Foreskin keratinocyte (primary cell): ENCODE measurements at places on chromosomes 1 and 21. TPM values are rescaled to one million over a fixed set of nuclear protein-coding genes. Genes with fewer than 3 reads are reported as not detected.

GRCh38 chr1:247104965-247105364, 809 bp upstream of the ZNF669 start:
- DNase-seq, result no peak

DNA sequence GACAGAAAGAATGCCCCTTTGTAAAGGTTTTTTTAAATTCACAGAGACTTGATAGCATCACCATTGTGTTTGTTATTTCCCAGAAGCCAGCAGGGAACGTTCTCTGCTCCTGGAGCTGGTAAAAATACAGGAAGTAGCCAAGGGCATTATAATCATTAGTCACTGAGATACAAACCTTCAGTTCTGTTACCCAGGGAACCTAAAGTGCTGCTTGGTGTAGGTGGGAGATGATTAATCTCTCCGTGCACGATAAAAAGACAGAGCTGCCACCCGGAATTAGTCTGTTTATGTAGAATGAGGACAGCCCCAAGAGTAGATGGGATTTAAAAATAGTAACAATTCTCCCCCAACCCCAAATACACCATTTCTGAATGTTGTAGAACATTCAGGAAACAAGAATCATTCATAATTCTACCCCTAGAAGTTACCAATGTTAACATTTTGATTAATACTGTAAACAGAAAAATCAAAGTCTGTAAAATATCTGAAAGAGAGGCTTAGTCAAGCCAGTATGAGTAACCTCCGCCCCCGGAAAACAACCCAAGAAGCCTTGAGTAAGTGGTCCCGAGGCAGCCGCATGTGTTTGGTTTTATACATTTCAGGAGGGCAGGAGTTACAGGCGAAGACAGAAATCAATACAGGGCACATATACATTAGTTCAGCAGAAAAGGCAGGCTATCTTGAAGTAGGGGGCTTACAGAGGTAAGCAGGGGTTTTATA, 45.3 kb upstream of the CTBS start:
- peak; percentile 70 for DNase-seq

DNA sequence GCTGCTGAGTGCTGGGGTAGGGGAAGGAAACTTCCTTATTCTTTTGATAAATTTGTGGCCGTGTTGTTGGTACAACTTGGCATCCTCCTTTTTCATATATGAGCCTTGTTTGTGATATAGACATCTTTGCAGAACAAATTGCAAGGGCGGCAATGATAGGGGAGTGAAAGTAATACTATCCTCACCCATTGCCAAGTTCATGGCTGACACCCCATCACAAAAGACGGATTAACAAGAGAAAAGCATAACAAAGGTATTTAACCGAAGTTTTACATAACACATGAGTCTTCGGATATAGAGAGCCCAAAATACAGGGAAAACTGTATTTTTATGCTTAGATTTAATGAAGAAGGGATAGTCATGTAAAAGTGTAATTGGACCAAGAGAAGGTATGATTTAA, 86.3 kb upstream of the TMPRSS2 start:
- DNase-seq, result no peak

- DNase-seq, result no peak
Measured at GRCh38 chr21:42027085-42027821, 17.1 kb upstream of the ZBTB21 start.

Gene GATAD2B
- polyA plus RNA-seq, result 4.1 and 4.9 TPM in 2 replicates

GRCh38 chr1:162475539-162476185, 22.0 kb upstream of the UHMK1 start:
- peak; percentile 28 for DNase-seq

DNA sequence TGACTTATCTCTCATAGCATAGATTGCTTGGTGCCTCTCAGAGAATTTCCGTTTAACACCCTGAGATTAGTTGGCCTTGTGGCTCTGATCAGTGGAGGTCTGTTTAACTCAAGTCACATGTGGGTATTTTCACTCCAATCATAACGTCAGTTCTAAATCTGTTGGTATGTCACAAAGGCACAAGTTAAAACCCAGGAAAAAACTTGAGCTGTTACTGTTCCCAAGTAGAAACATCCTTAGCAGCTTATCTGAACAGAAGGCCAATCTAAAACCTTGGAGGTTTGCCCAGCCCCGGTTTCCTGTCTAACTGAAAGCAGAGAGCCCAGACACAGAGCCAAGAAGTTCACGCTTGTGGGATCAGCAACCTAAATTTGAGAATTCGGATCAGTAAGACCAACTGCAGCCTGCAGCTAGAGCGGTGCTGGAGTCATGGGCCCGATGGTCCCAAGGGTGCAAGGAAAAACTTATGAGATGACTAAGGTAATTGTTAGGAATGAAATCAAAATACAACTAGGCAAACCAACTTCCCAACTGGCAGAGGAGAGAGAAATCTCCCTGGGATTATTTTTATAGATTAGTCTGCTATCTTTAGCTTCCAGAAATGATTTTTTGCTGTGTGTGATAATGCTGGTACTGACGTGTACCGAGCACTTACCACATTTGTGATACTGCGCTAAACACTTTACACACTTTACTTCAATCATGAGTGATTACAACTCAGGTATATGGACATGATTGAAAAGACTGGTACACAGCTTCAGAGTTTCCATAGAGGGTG, 90.2 kb upstream of the C1orf21 start:
- DNase-seq, result no peak

DNA sequence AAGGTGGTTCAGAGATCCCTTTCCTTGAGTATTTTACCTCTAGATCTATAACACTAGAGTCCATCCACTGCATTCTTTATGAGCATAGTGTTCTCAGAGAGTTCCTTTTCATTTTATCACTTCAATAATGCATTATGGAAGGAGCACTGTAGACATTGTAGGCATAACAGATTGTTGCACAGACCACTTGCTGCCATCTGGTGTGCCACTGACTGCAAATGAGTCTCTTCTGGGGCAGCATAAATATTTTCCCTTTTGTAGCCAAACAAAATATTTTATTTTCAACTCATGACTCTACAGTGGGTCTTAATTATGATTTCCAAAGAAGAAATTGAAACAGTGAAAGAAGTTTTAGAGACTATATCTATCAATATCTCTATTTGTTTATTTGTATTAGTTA, 290.4 kb downstream of the OLFM3 start:
- no peak for DNase-seq

- DNase-seq, result no peak
Measured at GRCh38 chr1:41547336-41547735, 62.9 kb upstream of the EDN2 start.

- DNase-seq, result no peak
Measured at GRCh38 chr21:29365661-29366265, 67.0 kb downstream of the BACH1 start.

DNA sequence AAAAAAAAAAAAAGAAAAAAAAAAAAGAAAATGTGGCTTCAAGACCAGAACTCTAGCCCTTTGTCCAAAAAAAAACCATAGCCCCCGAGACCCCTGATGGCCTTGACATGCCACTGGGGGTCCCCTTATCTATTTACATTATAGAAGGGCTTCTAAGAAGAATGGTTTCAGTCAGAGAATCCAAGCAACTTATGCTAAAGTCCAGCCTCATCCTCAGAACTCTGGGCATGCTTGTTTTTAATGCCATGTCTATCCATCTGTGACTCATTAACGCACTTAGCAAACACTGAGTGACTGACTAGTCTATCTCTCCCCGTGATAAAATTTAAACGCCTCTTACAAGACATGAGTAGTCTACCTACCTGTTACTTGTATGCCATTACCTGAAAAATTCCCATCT, 29.3 kb downstream of the ERG start:
- DNase-seq, result peak; percentile 28

DNA sequence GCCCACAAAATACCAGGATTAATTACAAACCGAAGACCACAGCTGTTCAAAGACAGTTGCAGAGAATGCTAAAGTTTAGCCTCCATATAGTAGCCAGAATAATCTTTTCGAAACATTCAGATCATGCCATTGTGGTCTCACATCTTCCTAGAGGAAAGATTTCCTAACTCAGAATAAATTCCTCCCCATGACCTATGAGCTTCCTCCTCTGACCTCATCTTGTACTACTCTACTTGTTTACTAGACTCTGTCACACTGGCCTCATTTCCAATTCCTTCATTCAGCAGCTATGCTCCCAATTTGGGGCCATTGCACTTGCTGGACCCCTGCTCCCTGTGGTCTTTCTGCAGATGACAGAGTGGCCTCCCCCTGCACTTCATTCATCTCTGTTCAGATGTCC, 71.8 kb upstream of the LRRC53 start:
- DNase-seq, result no peak

DNA sequence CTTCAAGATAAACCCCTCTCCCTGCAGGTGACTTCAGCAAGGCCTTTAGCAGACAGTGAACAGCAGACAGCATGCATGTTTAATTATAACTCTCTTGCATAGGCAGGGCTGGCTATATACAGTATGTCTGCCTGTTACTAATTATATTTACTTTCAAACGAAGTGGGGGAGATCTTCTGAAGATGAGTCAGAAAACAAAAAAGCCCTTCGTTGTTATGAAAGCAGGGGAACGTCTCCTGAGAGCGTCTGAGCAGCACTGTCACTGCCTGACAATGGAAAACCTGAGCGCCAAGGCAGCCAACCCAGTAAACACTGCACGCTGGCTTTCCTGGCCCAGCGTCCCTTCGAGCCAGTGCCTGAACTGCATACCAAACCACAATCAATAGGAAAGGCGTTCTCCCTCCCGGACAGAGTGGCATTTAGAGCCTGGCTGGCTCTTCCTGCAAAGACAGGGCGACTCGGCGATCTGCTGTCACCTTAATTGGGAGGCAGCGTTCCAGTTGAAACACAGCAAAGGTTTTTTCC, 54.1 kb downstream of the TOMM20 start:
- peak; percentile 39 for DNase-seq

GRCh38 chr21:40054403-40054802, 187.2 kb downstream of the PCP4 start:
- peak; percentile 75 for DNase-seq

Gene CRYBG2
- 4.8 and 7.3 TPM in 2 replicates for polyA plus RNA-seq

- no peak for DNase-seq
Measured at GRCh38 chr1:114107474-114108435, 45.9 kb downstream of the SYT6 start.

DNA sequence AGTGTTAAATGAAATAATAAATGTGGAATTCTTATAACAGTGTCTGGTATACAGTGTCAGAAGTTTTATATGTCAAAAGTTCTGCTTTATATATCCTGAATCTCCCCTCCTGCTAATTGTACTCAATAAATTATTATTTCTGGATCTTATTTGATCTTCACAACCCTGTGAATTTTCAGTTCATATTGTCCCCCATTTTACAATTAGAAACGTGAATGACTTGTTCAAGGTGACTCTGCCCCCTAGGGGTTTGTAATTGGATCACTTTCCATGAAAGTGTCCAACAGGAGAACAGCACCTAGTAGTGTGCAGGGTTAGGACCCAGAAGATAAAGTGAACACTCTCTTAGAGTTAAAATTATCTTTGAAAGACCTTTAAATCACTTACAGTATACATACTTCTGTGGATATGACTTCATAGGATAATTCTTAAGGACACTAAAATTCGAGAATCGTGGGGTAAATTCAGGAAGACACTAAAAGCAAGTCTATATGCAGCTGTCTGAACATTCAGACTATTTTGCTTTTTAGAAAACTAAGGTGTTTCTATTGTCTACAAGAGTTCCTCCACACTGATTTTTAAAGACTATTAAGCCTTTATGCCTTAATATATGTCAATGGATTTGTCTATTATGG, 4.5 kb upstream of the DDR2 start:
- no peak for DNase-seq

DNA sequence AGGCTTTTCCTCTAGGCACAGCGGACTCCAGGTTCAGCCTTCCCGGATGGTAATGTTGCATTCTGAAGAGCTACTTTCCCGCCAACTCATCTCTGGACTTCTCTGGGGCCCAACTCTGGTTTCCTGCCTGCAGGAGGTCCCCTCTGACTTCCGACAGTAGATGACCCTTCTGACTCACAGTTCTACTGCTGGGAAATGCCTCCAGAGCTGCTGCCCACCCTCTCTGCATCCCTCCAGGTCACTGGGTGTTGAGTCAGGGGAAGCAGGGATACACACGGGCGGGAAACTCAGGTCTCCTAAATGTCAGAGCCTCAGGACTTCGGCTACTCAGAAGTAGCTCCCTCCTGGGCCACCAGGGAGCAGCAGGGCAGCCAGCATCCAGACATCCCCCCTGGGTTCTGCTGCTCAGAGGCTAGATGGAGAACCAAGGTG, 2.1 kb upstream of the KIF21B start:
- DNase-seq, result no peak

Gene BACH1
- polyA plus RNA-seq, result 6.1 and 7.4 TPM in 2 replicates

- DNase-seq, result no peak
Measured at GRCh38 chr1:228338521-228339051, 68.0 kb downstream of the TRIM11 start.

DNA sequence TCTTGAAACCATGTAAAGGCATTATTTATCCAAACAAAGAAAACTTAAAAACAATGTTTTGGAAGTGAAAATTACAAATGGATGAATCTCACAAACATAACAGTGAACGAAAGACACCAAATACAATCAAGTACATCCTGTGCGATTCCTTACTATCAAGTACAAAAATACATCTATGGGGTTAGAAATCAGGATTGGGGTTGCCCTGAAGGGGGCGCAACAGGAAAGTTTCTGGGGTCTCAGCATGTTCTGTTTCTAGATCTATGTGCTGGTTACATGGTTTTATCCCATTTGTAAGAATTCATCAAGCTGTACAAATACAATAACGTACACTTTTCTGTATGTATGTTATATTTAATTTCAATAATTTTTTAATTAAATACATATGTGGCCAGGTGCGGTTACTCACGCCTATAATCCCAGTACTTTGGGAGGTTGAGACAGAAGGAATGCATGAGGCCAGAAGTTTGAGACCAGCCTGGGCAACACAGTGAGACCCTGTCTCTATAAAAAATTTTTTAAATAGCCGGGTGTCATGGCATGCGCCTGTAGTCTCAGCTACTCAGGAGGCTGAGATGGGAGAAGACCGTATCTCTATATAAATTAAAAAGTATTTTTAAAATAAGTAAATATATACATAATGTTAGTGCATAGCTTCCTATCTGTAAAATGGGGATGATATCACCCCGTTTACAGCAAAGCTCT, 121.5 kb upstream of the SOD1 start:
- no peak for DNase-seq

DNA sequence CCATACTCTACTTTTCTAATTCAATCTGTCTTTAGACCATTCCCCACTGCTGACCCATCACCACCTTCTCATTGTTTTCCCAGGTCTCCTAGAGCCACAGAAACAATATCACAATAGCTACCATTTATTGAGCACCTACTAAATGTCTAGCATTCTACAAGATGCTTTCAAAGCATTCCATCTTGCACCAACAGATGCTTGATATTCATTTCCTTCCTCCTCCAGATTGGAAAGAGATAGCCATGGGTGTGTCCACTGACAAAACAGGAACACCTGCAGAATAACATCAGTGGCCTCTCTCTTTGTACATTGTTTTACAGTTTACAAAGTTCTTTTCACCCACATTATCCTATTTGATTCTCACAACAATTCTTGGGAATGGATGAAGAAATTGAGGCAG, 2.2 kb downstream of the RAB3B start:
- no peak for DNase-seq

Gene GPR25
- not detected in 2 replicates for polyA plus RNA-seq
